ENCODE measurements at places on chromosomes 3 and 15. TPM values are rescaled to one million over a fixed set of nuclear protein-coding genes. Genes with fewer than 3 reads are reported as not detected.

Gene CRYGS
- total RNA-seq: 4.4 TPM

Gene BNC1
- total RNA-seq: 1.2 TPM

Gene BTD
- 23.3 TPM for total RNA-seq

Gene WDR49
- 0.41 TPM for total RNA-seq

Gene ENTPD3
- total RNA-seq: 3.0 TPM

Gene GOLGA6L10
- total RNA-seq: 0.42 TPM

Gene CNOT10
- 25.3 TPM for total RNA-seq

Gene FANCD2
- total RNA-seq: 1.3 TPM

Gene GOLGA6L6
- total RNA-seq: not detected

Gene ACTRT3
- total RNA-seq: 3.1 TPM

DNA sequence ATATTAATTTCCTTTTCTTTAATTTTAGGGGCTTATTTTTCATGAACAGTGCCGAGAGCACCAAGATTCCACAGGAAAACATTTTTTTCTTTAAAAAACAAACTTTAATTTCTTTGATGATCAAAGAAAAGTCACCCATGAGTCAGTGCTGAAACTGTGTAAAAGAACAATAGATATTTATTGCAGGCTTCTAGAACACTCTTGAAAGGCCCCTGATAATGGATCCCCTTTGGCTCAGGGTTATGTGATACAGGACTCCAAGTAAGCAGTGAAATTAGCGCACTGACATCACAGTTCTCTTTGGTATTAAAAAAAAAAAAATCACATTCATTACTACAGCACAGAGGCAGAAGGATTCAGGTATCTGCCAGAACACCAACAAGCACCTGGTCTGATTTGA lies 66.1 kb upstream of the MYZAP start:
- no peak for DNase-seq
- H3K36me3 ChIP-seq: no peaks in the 10 kb centered on the region

GRCh38 chr15:44468709-44469385 lies 41.4 kb downstream of the CTDSPL2 start:
- DNase-seq: no peak
- no peak overlapping the region for H3K4me3 ChIP-seq
- no peaks in the 10 kb centered on the region for H3K4me1 ChIP-seq
- H3K27me3 ChIP-seq: no peaks in the 10 kb centered on the region
- no peaks in the 10 kb centered on the region for H3K36me3 ChIP-seq
- no peak overlapping the region for H3K27ac ChIP-seq

- H3K4me3 ChIP-seq: no peak overlapping the region
- H3K36me3 ChIP-seq: peaks cover 13% of the 10 kb centered on the region
- no peaks in the 10 kb centered on the region for H3K27me3 ChIP-seq
Measured at GRCh38 chr3:111194048-111194447, 122.4 kb downstream of the NECTIN3 start.

- no peak overlapping the region for H3K4me3 ChIP-seq
- H3K4me1 ChIP-seq: no peaks in the 10 kb centered on the region
- no peak overlapping the region for H3K27ac ChIP-seq
Measured at GRCh38 chr3:53753518-53754183, 92.6 kb downstream of the CHDH start.

DNA sequence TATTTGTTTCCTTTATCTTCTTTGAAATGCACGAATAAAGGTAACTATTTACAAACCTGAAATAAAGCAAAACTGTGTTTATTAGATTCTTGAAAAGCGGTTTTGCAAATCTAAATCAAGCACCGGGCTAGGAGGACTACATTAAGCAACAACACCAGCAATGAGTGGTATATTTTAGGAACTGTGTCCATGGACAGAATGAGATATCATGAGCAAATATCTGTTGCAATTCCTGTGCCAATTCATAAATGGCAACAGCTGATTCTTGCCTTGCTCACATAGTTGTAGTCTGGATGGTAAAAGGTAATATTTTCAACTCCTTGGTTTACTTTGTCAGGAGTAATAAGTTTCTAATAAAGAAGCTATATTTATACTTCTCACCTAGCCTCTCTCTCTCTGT lies 403.3 kb downstream of the LPP start:
- DNase-seq: no peak
- H3K36me3 ChIP-seq: no peaks in the 10 kb centered on the region
- no peak overlapping the region for H3K4me3 ChIP-seq
- H3K27ac ChIP-seq: no peak overlapping the region
- no peaks in the 10 kb centered on the region for H3K27me3 ChIP-seq

GRCh38 chr3:193791041-193792032 lies 198.3 kb downstream of the OPA1 start:
- DNase-seq: no peak
- no peaks in the 10 kb centered on the region for H3K27me3 ChIP-seq
- H3K36me3 ChIP-seq: no peaks in the 10 kb centered on the region
- no peaks in the 10 kb centered on the region for H3K4me1 ChIP-seq
- no peak overlapping the region for H3K27ac ChIP-seq
- no peak overlapping the region for H3K4me3 ChIP-seq

GRCh38 chr15:40739047-40739446 lies 16.0 kb downstream of the RMDN3 start:
- no peak overlapping the region for H3K4me3 ChIP-seq
- peaks cover 50% of the 10 kb centered on the region for H3K36me3 ChIP-seq
- no peaks in the 10 kb centered on the region for H3K27me3 ChIP-seq
- H3K27ac ChIP-seq: no peak overlapping the region
- no peak for DNase-seq

- H3K4me1 ChIP-seq: peaks cover 5% of the 10 kb centered on the region
- no peaks in the 10 kb centered on the region for H3K27me3 ChIP-seq
- no peak for DNase-seq
- peaks cover 48% of the 10 kb centered on the region for H3K36me3 ChIP-seq
- H3K4me3 ChIP-seq: no peak overlapping the region
Measured at GRCh38 chr3:124669470-124669869, 60.8 kb upstream of the UMPS start.

GRCh38 chr3:28386049-28386448 lies 37.4 kb upstream of the AZI2 start:
- no peak for DNase-seq
- H3K36me3 ChIP-seq: no peaks in the 10 kb centered on the region
- no peak overlapping the region for H3K27ac ChIP-seq
- no peaks in the 10 kb centered on the region for H3K27me3 ChIP-seq
- H3K4me3 ChIP-seq: no peak overlapping the region

GRCh38 chr3:64354956-64355355 lies 129.7 kb upstream of the PRICKLE2 start:
- H3K27ac ChIP-seq: no peak overlapping the region
- no peak for DNase-seq
- no peak overlapping the region for H3K4me3 ChIP-seq
- no peaks in the 10 kb centered on the region for H3K27me3 ChIP-seq
- no peaks in the 10 kb centered on the region for H3K36me3 ChIP-seq

DNA sequence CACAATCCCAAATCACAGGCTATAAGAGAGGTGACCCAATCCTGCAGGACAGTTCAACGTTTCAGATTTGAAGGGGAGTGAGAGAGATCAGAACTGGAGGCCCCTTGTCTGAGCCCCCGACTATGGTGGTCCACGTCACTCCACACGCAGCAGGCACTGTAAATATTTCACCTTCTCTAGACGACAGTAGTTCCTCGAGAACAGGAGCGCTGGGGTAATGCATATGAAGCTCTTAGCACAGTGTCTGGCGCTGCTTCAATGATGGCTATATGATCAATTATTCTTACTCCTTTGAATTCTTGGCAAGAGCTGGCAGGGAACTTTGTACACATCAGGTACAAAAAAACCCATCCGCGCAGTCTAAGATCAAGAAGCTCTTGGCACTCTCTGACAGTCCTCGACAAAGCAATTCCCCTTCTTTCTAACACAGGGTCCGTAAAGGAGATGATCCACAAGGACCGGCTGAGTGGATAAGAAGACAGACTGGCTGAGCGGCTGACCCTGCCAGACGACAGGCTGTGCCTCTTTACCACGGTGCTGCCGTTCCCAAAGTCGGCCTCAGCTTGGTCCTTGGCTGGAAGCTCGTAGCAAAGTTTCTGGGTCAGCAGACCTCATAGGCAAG lies 522 bp upstream of the NRROS start:
- no peaks in the 10 kb centered on the region for H3K4me1 ChIP-seq
- DNase-seq: no peak
- H3K4me3 ChIP-seq: peak overlapping the region; percentile 70
- H3K27ac ChIP-seq: no peak overlapping the region

DNA sequence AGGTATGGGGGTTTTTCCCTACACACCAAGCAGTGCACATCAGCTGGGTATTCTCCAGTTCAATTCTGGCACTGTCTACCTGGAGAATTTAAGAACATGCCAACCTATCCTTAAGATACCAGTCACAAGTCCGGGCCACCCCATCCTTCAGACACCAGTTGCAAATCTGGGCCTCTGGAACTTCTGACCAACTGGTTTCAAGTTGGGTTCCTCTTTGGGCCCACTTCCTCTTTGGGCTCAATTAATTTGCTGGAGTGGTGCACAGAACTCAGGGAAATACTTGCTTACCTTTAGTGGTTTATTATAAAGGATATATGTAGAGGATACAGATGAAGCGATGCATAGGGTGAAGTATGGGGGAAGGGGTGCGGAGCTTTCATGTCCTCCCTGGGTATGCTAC lies 25.3 kb downstream of the GLCE start:
- H3K27me3 ChIP-seq: no peaks in the 10 kb centered on the region
- H3K27ac ChIP-seq: no peak overlapping the region
- DNase-seq: no peak
- H3K4me1 ChIP-seq: no peaks in the 10 kb centered on the region

DNA sequence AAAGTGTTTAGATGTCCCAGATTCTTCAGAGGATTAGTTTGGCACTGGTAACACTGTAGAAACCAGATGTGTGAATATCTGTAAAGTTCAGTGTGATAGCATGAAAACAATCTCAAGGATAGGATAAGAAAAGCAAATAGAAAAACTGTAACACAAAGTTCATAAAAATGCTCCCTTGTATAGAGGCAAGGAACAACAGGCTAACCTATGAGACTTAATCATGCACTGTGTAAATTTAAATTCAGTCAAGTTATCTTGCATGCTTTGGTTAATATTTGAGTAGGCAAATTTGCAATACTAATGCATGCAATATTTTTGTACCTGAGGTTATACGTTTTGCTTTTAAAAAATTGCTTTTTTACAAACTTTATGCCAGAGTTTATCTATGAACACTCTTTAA lies 144.4 kb downstream of the USP13 start:
- no peaks in the 10 kb centered on the region for H3K27me3 ChIP-seq
- no peak for DNase-seq
- H3K27ac ChIP-seq: no peak overlapping the region
- H3K4me1 ChIP-seq: no peaks in the 10 kb centered on the region

- no peaks in the 10 kb centered on the region for H3K27me3 ChIP-seq
- no peak overlapping the region for H3K27ac ChIP-seq
- no peaks in the 10 kb centered on the region for H3K4me1 ChIP-seq
- no peak overlapping the region for H3K4me3 ChIP-seq
- DNase-seq: no peak
Measured at GRCh38 chr3:55725681-55726500, 238.8 kb upstream of the WNT5A start.

DNA sequence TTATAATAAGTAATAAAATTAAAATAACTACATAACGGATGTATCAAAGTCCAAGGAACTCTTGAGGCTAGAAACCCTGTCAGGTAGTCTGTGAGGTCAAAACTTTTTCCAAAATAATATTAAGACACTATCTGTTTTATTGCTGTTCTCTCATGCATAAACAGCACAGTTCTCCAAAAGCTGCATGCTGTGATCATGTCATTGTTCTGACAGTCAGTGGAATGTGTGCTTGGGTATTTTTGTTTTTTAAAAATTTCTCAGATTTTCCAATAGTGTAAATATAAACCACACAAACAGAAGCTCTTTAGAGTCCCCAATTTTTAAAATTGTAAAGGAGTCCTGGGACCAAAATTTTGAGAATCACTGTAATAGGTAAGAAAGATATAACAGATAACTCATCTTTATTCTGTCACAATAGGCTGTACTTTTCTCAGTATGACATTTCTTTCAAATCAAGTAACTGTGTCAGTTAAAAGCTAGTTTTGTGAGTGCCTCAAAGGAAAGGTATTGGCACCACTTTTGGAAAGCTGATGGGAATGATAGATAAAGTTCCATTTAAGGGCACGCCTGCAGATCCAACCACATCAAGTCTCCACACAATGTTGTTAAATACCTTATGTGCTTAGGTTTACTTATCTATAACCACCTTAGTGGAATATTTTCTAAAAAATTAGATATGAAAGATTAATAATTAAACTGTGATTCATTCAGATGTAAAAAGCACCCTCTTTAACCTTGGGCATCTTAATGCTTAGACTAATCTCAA lies 49.3 kb downstream of the CEP152 start:
- H3K36me3 ChIP-seq: no peaks in the 10 kb centered on the region
- no peaks in the 10 kb centered on the region for H3K27me3 ChIP-seq
- no peak for DNase-seq
- H3K4me1 ChIP-seq: no peaks in the 10 kb centered on the region
- H3K27ac ChIP-seq: no peak overlapping the region

DNA sequence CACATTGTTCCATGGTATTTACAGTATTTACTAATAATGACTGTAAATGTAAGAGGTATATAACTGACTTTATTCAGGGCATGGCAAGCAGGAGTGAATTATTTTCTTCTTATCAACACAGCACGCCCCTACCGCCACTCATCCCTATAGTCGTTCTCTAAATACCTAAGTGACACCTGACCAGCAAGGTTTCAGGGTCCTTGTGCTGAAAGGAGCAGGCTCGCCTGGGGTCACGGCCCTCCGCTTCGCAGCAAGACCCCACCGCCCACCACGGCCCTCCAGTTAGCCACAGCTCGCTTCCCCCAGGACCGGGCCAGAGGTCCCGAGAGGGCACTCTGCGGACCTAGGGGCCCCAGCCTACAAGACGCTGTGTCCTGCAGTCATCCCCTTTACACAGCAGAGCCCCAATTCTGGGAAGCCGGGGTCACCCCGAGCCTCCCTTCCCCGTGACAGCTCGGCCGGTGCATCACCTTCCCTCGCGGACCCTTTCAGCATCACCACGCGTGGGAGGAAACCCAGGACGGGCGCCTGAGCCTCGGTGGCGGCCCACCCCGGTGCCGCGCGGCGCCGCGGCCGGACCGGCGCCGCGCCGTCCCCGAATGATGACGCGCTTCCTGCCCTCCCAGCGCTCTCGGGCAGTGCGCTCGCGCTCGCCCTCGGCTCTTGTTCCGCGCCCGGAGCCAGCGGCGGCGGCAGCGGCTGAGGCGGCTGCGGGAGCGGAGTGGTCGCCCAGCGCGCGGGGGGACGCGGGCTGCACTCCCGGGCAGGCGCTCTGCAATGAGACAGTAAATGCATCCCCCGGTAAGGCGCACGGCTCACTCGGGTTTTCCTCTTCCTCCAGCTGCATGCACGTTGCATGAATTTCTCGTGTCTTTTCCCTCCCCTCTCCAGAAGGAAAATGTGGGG lies 225.1 kb upstream of the C2CD4B start:
- H3K4me3 ChIP-seq: peak within 1 kb of the TSS; percentile 98
- H3K4me1 ChIP-seq: peaks cover 6% of the 10 kb centered on the region
- H3K36me3 ChIP-seq: no peaks in the 10 kb centered on the region
- peak within 1 kb of the TSS; percentile 83 for H3K27ac ChIP-seq
- no peaks in the 10 kb centered on the region for H3K27me3 ChIP-seq
- DNase-seq: no peak

DNA sequence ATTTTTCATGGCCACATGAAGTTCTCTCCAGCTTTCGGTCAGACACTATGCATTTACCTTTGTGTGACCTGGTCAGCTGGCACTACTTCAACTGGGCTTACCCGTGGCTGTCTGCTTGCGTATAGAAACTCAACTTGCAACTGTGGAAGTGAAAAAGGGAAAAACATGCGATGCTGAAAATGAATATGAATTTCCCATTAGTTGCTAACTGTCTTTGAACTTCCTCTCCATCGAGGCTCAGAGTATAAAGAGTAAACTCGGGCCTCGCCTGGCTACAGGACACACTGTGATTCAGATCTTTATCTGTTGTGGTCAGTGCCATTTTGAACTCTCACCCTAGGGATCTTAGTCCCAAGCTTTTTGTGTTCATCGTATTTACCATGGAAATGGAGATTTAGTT lies 26.8 kb downstream of the NFKBIZ start:
- H3K27me3 ChIP-seq: no peaks in the 10 kb centered on the region
- no peaks in the 10 kb centered on the region for H3K4me1 ChIP-seq
- no peak for DNase-seq
- no peak overlapping the region for H3K27ac ChIP-seq
- H3K4me3 ChIP-seq: no peak overlapping the region
